ENCODE measurements at places on chromosomes 13 and 19. TPM values are rescaled to one million over a fixed set of nuclear protein-coding genes. Genes with fewer than 3 reads are reported as not detected.

DNA sequence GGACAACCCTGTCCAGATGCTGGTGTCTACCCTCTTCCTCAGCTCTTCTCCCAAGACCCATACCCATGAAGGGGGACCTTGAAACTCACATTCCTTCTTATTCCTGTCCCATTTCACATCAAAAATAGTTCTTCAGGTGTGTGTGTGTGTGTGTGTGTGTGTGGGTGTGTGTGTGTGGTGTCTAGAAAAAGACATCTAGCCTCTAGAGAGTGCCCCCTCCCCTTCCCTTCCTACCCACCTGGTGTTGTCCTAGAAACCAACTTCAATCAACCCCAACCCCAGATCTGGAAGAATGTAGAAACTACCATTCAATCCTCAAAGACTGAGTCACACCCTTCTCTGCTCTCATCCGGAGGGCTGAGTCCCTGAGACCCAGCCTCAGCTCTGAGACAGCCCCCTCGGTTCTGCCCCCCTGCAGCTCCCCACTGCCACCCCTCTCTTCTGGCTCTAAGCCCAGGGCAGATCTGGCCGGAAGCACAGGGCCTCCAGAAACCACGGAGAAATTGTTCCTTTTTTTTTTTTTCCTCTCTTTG, 3.5 kb downstream of the KCNN4 start:
- DNase-seq = peak; percentile 25

- no peak for DNase-seq
Measured at GRCh38 chr19:21765151-21765550, 2.2 kb downstream of the ZNF100 start.

The CYP4F3 gene
- total RNA-seq = 1.4 TPM

GRCh38 chr19:1076951-1077350, 10.0 kb downstream of the ARHGAP45 start:
- peak; percentile 9 for DNase-seq

GRCh38 chr19:22257381-22257780, 28.9 kb upstream of the ZNF729 start:
- no peak for DNase-seq

DNA sequence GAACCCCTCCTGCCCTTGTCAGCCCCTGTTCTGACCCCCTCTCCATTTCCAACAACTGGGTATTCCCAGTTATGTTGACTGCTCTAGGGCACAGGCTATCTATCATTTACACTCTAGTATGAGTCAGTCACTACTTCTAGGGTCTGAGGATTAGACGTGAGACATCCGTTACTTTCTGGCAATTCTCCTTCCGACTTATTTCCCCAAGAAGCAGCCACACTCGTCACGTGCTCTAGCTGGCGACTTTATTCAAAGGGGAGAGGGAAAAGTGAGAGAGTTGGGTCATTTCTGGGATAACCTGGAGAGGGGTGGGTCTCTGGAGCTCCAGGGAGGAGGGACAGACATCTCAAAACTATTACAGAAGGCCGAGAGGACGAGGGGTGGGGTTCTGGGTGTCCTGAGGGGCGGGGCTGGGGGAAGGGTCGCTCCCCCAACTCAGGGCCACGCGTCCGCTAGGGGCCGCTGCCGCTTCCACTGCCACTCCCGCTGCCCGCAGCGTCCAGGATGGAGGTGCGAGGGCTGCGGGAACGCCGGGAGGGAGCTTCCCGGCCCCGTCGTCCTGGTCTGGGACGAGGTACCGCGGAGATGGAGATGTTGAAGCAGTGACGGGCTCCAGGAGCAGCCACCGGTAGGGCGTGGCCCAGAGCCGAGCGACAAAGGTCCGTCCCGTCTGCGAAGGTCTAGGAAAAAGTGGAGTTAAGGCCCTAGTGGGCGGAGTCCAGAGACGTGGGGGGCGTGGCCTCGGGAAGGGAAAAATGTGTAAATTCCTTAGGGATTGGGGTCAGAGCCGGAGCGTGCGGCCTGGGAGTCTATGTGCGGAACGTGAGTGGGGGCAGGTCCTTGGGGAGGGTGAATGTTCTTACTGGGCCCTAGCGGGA, 8.9 kb downstream of the RTBDN start:
- DNase-seq = no peak

DNA sequence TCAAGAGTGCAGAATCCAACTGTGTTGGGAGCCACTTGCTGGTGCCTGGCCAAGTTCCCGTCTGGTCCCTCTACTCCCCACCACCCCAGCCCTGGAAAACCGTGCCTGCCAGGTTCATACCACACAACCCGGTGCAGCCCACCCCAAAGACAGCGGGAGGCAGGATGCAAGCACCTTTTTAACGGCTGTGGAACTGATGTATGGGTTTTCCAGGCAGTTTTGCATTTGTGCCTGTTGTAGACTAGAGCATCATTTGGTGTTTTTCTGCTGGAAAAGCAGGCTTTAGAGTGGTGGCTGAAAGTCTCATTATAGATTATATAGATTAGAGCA, 13.5 kb downstream of the TFDP1 start:
- no peak for DNase-seq

The HSD17B14 gene
- 1.2 TPM for total RNA-seq

GRCh38 chr19:35663981-35664380, 2.3 kb upstream of the UPK1A start:
- DNase-seq = no peak

The KASH5 gene
- not detected for total RNA-seq

GRCh38 chr19:50549059-50549926, 18.9 kb downstream of the LRRC4B start:
- no peak for DNase-seq

The NBEA gene
- total RNA-seq = 23.8 TPM

- no peak for DNase-seq
Measured at GRCh38 chr13:23119131-23119530, 61.6 kb upstream of the SGCG start.

The SPACA6 gene
- total RNA-seq = 6.9 TPM

DNA sequence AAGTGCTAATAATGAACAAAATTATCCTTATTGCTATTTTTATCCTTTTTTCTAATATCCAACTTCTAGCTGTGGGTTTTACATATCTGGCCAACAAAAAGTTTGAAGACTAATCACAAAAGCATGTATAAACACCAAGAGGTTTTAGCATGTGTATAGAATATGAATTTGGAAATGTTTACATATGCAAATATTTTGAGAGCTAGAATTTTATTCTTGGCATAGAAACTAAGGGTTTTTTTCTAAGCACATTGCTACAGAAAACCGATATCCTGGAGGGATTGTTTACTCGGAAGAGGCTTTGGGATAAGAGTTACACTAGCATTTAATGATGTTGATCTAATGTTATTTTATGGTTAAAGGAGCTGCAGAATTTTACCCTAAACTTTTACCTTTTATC, 392.1 kb downstream of the EFNB2 start:
- peak; percentile 18 for DNase-seq

- no peak for DNase-seq
Measured at GRCh38 chr13:46176756-46177155, 5.2 kb downstream of the LCP1 start.

GRCh38 chr13:60242043-60242595, 78.4 kb upstream of the DIAPH3 start:
- no peak for DNase-seq

DNA sequence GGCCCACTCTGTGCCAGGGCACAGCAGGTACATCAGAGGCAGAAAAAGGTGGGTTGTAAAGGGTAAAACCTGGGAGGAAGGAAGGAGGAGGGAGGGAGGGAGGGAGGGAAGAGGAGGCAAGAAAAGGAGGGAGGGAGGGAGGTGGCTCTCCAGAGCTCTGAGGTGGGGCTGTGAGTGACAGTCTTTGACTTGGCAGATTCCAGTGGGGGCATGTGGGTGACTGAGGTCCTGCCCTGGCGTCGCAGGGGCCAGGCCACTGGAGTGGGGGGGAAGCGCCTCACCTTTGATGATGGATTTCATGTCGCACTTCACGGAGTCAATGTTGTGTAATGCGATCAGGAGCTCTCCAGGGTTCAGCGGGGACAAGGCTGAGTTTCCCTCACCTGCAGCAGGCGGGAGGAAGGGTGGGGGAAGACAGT, 6.0 kb upstream of the RSPH6A start:
- DNase-seq = no peak

DNA sequence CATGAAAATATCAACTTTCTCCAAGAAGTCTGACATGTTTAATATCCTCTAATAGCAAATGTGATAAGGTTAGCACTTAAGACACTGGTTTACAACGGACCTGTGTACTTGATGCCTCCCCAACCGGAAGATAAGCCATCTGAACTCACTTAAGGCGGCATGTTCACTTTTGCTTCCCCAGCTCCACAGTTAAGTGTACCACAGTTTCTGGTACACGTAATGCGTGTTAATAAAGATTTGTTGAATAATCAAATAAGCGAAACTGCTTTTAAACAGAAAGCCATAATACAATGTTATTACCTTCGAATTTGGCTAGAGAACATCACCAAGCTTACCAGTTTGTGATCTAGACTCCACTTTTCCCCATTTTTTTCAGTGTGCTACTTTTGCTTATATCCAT, 1.4 kb upstream of the PAN3 start:
- no peak for DNase-seq

The RAB3D gene
- 19.2 TPM for total RNA-seq

- DNase-seq = no peak
Measured at GRCh38 chr13:95049772-95050171, 251.5 kb downstream of the ABCC4 start.

GRCh38 chr13:112066624-112067004, 335 bp upstream of the SOX1 start:
- peak; percentile 80 for DNase-seq

GRCh38 chr19:3950871-3951861, 18.3 kb downstream of the NMRK2 start:
- DNase-seq = peak; percentile 86

The HIF3A gene
- total RNA-seq = 219 TPM

The ZNF285 gene
- 6.6 TPM for total RNA-seq

GRCh38 chr13:53783471-53783870, 754.9 kb downstream of the OLFM4 start:
- no peak for DNase-seq

The NOP53 gene
- total RNA-seq = 143 TPM

DNA sequence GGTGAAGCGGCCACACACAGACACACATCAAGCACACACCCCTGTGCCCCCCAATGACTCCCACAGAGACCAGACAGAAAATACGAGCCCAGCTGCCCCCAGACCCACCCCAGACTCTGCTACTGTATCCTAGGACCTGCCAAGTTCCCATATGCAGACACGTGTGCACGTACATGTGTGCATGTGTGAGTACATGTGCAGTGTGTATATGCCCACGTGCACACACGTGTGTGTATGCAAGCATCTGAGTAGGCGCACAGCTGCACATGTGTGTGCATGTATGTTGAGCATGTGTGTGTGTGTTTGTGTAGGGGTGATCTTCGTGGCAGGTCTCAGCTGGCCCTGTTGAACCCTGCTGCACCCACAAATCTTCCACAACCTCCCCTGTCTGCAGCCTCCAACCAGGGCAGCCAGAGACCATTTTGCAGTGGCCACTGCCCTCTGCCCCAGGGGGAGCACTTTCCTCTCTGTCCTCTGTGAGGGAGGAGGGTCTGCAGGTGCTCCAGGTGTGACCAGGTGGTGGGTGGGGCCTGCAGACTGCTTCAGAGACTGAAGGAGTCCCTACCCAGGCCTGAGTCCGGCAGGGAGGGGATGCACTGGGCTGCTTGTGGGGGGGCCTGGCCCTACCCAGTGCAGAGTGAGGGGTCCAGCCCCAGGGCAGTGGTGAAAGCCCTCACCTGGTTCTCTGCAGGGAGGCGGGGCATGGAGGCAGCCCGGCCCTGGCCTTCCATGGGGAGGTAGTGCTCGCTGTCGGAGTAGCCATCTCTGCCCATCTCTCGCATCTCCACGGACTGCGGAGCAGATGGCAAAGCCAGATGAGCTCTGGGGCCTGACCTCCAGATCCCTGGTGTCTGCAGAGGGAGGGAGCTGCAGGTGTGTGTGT, 61.5 kb downstream of the IER2 start:
- DNase-seq = no peak

DNA sequence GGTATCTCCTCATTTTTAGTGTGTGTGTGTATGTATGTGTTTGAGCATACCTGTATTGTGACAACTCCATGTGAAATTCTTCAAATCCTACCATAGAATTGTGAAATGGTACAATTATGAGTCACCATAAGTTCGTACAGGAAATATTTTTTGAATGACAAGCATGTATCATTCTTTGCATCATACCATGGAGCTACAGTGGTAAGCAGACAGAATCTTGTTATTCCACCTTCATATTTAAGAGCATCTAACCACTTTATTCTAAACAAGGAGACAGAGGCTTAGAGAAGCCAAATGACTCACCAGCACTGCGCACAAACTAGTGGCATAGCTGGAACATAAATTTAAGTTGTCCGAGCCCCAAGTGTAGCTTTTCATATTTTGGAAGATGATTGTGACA, 4.5 kb upstream of the EPSTI1 start:
- no peak for DNase-seq

GRCh38 chr19:2808129-2808941, 11.3 kb upstream of the ZNF554 start:
- no peak for DNase-seq

The PLEKHF1 gene
- total RNA-seq = 52.9 TPM

The HSPBP1 gene
- 27.5 TPM for total RNA-seq

- peak; percentile 67 for DNase-seq
Measured at GRCh38 chr13:110713981-110714796, 689 bp downstream of the ING1 start.

DNA sequence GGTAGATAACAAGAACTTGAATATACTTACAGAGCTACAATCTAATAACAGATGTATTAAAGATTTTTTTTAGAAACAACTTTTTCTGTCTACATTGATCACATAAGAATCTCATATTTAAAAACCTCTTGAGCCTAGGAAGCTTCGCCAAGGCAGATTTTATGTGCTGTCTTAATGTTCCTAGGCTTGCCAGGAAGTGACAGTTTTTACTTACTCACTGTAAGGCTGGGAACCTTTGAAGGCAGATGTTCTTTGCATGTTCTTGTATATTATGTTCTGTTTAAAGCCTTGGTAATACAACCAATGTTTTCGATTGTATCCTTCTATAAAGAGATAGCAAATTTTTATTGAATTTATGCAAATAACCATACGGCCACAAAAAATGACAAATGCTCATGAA, 492.7 kb downstream of the GPC5 start:
- peak; percentile 16 for DNase-seq

GRCh38 chr19:30159636-30160035, 212.5 kb upstream of the ZNF536 start:
- no peak for DNase-seq

The PLK5 gene
- total RNA-seq = 0.51 TPM

GRCh38 chr19:29833614-29834261, 21.9 kb downstream of the CCNE1 start:
- DNase-seq = no peak

DNA sequence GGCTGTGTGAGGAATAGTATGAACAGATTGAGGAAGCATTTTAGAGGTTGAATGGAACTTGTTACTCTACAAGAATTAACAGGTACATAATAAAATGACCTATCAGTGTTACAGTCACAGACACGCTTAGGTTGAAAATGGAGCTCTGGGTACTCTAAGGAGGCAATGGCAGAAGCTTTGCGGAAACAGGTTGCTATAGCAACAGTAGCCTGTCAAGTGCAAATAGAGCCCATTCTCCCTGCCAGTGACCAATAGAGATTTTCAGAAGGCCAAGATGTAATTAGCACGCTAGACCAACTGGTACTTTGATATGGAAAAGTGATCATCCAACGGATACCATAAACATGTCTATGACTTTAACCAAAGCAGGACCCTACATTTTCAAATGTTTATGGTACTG, 148.5 kb upstream of the FREM2 start:
- no peak for DNase-seq

- no peak for DNase-seq
Measured at GRCh38 chr19:10270180-10270615, 722 bp upstream of the ICAM1 start.

GRCh38 chr19:4140237-4140711, 13.2 kb upstream of the CREB3L3 start:
- peak; percentile 44 for DNase-seq

GRCh38 chr19:58393725-58394033, 1.8 kb upstream of the RNF225 start:
- DNase-seq = no peak

Measured in tongue (tissue), 3 donors.